ENCODE measurements at places on chromosomes 16 and 17.

DNA sequence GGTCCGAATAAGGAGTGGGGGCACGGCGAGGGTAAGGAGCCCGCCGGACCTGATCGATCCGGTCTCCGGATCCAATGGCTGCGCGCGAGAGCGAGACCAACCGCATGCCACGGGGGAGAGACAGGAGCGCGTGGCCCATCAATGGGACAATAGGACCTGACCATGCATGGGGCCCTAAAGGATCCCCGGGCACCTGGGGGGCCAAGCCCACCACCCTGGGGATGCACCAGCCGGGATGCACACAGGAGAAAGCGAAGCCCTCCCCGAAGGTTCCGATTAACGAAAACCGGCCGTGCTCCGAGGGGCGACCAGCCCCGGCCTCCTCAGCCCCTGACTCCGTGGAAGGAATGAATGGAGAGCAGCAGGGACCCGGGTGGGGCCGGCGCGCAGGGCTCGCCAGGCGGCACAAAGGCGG is 525 bp downstream of the JPT1 start:
- peak; percentile 70 for DNase-seq

DNA sequence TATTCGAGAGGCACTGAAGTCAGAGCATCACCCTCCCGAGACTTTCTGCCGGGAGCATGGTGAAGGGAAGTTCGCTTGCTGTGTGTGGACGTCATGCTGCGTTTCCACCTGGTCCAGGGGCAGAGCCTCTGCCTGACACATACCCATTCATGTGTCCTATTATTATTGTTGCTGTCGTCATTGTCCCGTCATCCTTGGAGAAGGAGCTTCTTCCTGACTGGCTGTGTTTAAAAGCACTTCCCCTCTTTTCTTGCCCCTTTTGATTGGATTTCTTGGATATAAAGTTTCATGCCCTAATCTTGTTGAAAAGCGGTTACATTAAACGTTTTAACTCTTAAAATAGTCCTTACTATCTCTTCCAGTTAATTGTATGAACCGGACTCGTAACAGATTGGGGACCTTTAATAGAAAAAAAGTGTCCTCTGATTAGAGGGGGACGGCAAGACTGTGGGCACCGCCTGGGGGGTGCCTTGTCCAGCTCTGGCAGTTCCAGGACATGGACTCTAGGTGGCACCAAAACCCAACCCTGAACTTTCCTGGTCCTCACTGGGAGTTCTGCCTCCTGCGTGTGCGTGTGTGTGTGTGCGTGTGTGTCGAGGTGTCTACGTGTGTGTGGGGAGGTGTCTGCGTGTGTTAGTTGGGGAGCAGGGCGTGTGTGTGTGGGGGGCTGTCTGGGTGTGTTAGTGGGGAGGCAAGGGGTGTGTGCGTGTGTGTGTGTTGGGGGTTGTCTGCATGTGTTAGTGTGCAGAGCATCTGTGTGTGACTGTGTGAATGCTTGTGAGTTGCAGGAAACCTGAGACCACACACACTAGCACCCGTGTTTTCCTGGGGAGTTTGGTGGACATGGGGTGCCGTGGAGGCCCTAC is 133.3 kb upstream of the CIBAR2 start:
- DNase-seq, result peak; percentile 82

- DNase-seq, result no peak
Measured at GRCh38 chr16:12158428-12158827, 181.9 kb downstream of the SNX29 start.

GRCh38 chr16:31333686-31334649 is 21.0 kb upstream of the ITGAX start:
- peak; percentile 74 for DNase-seq

GRCh38 chr17:39525801-39526506 is 64.7 kb downstream of the CDK12 start:
- DNase-seq, result no peak

DNA sequence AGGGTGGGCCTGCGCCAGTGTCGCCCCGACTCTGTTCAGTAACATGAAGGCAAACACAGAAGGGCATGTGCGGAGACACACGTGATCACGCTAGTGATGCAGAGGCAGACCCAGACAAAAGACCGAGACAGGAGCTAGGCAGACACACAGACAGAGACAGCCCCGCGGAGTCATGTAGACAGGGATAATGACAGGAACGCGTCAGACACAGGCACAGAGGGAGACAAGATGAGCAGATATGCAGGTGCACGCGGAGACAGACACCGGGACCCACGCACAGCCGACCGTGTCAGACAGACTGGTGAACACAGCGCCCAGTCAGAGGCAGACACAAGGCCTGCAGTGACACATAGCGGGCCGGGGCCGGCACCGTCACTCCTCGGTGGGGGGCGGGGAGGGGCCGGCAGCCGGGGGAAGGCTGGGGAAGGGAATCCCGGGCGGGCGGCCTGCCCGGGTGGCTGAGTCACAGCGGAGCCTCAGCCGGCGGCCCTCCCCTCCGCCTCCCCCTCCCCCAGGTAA is 7.4 kb downstream of the KDM6B start:
- peak; percentile 84 for DNase-seq

GRCh38 chr16:21233521-21234150 is at the start of gene ANKS4B:
Gene ANKS4B, plus strand, starts transcription at chr16:21233699. Its CDS starts 39 bp downstream, at chr16:21233738.
- no peak for DNase-seq

- DNase-seq, result no peak
Measured at GRCh38 chr17:42541041-42541833, 5.2 kb downstream of the NAGLU start.

GRCh38 chr17:19017401-19017800 is 12.8 kb upstream of the FAM83G start:
- DNase-seq, result no peak

DNA sequence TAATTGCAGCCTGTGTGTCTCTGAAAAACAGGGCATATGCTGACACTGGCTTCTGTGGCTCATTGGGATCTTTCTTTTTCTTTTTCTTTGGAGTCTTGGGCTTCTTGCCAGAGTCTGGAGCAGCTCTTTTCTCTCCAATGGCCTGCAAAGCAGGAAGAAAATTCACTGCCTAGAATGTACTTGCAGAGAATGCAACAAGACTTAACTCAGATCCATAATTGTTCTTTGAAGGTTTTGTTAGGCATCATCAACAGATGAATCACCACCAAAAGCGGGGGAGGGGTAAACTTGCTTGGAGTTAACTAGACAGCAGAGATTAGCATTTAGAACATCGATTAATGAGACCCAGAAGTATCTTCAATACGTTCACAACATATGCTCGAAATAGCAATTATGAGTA is 100.9 kb downstream of the TOX3 start:
- DNase-seq, result no peak

GRCh38 chr17:54455251-54455868 is 445.3 kb upstream of the TOM1L1 start:
- DNase-seq, result no peak

GRCh38 chr17:19370493-19370960 is 7.8 kb upstream of the MAPK7 start:
- DNase-seq, result no peak

- DNase-seq, result no peak
Measured at GRCh38 chr17:73334771-73335513, 23.1 kb upstream of the CDC42EP4 start.

GRCh38 chr17:49835472-49835871 is 12.4 kb downstream of the TAC4 start:
- DNase-seq, result no peak

- no peak for DNase-seq
Measured at GRCh38 chr17:27631411-27631760, 398 bp downstream of the LGALS9 start.

- DNase-seq, result no peak
Measured at GRCh38 chr17:41894791-41895331, 23.9 kb downstream of the ACLY start.

DNA sequence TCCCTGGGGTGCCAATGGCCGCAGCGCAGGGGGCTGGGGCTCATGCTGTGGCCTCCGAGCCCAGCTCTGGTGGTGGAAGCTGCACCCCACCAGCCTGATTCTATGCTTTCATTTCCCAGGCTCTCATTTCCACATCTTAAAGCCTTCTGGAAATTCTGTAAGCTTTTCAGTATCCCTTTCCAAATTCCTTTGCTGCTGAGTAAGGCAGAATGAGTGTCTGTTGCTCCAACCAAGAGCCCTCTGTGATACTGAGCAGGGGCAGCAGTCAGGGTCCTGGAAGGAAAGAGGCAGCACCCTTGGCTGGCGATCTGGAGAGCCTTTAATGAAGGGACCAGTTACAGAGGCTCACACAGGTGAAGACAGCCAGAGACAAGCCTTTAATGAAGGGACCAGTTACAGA is 79.5 kb upstream of the FOXF1 start:
- no peak for DNase-seq

Measured in Karpas-422 (cell line).